ENCODE measurements at places on chromosomes 2 and 18.

- DNase-seq, result no peak
Measured at GRCh38 chr2:76089683-76090082, 379.0 kb upstream of the GCFC2 start.

GRCh38 chr18:58451115-58451971, 177.5 kb downstream of the ALPK2 start:
- DNase-seq, result no peak

DNA sequence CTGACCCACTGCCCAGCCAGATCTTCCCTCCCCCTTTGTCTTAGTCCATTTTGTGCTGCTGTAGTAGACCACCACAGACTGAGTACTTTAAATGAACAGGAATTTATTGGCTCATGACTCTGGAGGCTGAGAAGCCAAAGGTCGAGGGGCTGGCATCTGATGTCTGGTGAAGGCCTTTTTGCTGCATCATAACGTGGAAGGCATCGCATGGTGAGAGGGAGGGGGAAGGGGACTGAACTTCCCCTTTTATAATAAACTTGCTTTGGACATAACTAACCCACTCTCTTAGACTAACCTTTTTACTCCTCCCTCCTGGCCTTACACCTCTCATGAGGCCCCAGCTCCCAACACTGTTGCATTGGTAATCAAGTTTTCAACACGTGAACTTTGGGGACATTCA, 83.8 kb downstream of the MAP4K4 start:
- no peak for DNase-seq

DNA sequence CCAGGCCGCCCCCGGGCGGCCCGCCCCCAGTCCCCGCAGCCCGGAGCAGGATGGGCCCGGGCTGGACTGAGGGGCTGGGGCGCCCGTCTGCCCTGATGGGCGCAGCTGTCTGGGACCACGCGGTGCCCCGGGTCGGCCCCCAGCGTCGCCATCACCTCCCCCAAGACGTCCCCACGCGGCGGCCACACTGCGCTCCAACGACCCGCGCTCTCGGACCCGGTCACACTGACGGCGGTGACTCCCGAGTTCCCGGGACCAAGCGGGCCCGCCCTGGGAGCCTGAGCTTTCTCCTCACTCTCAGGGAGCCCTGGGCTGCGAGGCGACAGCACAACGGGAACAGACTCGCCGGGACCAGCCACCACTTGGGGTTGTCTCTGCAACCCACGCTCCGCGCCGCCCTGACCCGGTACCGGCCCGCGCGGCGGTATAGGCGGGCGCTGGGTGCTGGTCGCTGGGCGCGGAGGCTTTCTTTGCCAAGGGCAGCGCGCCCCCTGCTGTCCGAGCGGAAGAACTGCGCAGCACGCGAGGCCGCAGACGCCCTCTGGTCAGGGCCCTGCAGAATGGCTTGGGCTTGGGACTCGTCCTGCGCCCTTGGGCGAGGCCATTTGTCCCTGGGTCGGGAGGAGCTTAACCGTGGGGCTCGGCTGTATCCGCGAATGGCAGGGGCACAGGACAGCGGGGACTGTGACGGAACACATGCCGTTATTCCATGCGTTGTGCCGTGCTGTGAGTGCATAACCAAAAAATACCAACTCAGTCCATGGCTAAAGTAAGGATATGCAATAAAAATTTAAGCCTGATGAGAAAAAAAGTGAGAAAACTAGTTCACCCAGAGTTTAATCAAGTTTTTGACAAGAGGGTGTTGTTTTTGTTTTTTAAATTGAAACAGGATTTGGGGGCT, 54.8 kb upstream of the ANKRD62 start:
- DNase-seq, result peak; percentile 64

DNA sequence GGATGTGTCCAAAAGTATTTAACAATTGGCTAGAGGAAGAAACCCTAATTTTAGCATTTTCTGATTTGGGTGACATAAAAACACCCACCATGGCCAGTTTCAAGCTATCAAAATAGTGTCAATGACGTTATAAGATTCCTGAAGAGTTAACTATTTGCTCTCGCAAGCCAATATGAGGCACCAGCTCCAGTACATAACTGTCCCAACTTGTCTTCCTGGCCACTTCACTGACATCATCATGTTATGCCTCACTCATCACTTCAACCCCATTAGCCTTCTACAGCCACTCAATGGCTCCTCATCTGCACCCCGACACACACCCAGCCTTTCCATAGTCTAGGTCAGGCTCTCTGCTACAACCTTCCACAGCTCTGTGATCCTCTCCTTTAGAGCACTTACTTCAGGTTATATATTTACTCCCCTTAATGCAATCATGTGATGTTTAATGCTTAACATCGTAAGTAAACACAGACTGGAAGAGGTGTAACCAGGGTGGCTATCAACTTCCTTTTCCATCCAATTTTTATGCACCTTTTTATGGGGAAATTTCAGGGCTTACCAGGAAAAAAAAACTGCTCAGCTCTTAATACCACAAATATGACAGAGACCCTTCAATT, 158.7 kb downstream of the VWC2L start:
- no peak for DNase-seq

DNA sequence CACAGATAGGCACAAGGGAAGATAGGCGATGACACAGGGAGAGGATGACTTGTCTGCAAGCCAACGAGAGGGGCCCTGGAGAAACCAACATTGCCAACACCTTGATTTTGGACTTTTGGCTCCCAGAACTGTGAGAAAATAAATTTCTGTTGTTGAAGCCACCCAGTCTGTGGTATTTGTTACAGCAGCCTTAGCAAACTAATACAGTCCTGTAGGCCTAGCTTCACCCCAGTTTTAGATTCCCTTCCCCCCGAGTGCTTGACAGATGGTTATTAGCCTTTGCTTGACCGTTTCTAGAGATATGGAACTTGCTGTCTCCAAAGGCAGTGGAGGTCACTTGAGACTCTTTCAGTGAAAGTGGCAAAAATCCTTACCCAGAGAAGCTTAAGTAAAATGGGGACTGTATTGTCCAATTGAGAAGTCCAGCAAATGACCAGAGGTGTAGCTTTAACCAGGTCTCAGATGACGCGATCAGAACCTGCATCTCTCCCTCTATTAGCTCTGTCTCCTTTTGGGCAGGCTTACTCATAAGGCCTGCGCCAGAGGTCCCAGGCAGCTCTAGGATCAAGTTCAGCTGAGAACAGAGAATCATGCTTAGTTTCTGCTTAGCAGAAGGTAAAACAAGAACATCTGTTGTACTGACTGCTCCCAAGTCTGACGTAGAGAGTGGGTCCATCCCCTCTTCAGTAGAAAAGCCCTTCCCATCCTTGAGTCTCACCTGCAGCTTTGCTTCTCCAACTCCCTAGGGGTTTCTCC, 50.4 kb downstream of the MFSD6 start:
- no peak for DNase-seq

GRCh38 chr2:40352703-40353099, 99.2 kb downstream of the SLC8A1 start:
- DNase-seq, result no peak

DNA sequence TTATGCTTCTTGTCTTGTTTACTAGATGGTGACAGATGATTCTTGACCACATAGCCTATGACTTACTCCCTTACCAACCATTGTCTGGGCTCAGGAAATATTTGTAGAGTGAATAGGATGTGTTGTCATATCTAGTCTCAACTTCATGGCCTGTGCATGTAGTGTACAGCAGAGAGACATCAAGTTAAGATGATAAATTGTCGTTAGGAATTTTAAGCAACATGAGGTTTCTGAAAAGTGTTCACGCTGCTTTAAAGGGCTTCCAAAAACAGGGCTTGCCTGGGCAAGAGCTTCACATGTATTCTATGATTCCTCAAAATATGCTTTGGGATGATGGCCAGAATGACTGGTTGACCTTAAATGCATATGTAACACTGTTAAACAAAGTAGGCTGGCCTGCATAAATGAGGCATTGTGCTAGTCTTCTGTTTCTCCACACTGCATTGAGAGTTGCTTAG, 424.0 kb downstream of the RND3 start:
- DNase-seq, result no peak

Data from stimulated activated CD4-positive, alpha-beta T cell treated with anti-CD3 and anti-CD28 coated beads, Interleukin-4, amount 100 ng/mL, for 4 hours (primary cell).